ENCODE measurements at places on chromosomes 3 and 15.

- DNase-seq: no peak
Observed at GRCh38 chr3:99071096-99071495, 169.6 kb upstream of the DCBLD2 start.

DNA sequence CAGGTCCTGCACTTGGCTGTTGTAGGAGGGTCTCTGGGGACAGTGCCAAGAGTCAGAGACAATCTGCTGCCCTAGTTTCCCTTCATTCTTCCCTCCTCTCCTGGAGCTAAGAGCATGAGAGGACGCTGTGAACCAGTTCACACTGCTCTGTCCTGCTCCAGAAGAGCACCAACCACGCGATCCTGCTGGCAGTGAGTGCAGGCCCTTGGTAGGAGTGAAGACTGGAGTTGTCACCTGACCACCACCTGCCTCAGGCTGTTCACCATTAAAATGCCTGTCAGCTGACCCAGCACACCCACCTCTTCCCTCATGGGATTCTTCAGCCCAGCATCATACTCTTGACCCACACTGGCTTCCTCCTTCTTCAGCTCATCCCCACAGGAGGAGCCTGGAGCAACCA lies 2.9 kb downstream of the TM6SF1 start:
- no peak for DNase-seq

DNA sequence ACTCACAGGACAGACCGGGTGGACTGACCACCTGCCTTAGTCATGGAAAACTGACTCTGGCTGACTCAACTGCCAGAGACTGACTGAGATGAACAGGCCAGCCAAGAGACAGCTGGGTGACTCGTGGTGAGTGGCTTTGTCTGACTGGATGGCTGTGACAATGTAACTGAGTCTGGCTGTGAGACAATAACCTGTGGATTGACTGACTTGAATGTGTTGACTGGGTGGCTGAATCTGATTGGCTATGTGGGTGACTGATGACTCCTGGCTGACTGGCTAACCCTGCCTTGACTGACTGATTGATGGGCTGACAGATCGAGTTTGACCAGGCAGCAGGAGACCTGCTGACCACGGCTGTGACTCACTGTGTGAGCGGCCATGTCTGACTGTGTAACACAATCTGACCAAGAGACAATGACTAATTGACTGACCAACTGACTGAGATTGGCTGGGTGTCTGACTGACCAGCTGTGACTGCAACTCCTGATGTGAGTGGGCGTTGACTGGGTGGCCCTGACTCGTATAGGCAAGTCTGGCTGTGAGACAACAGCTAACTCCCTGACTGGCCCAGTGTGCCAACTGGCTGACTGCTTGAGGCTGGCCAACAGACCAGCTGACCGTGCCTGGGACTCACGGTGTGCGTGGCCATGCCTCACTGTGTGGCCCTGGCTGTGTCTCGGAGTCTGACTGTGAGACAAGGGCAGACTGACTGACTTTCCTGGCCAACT lies 509.1 kb downstream of the SHQ1 start:
- DNase-seq: no peak

DNA sequence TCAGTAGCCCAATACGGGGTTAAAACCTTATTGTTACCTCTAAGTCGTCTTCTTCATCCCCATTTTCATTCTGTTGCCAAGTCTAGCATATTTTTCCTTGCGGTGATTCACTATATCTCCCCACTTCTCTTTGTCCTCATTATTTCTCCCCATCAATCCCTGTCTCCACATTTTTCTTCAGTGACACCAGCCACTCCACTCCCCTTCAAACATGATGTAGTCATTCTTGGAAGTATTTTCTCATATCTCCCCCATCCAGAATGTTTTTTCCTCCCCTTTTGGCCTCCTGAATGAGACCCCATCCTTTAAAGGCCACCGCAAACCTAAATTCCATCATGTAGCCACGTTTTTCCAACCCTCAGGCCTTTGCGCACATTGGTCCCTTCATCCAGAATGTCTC lies 105.9 kb downstream of the TOP2B start:
- no peak for DNase-seq

DNA sequence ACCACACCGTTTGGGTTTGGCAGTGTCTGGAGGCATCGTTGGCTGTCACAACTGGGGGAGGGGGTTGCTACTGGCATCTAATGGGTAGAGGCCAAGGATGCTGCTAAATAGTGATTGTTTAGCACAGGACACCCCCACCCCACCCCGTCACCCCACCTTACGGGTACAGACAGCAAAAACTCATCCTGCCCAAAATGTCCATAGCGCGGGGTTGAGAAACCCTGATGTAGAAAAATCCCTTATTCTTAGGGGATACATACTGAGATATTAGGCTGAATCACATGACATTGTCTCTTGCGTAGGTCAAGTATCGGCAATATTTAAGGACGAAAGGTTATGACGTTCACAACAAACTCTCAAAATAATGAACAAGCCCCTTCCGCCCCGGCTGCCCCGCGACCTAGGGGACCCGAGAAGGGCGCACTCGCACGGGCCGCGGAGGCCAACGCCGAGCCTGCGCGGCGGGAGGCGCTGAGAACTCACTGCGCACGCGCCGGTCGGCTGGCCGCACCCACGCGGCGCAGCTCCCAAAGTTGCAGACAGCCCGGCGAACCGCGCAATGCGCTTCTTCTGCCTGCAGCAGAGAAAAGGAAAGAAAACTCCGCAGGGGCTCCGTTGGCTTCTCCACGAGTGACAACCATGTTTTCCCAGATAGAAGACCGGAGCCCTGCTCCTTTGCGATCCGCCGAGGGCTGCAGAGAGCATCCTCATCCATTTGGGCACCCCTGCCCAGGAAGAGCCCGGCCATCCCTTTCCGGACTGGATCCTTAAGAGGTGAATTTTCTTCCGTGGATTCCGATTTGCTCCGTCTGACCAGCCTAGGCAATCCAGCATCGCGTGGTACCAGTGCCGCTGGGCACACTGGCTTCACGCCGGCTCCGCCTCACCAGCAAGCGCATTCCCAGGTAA lies 136.8 kb upstream of the CCDC54 start:
- peak; percentile 44 for DNase-seq

- DNase-seq: no peak
Observed at GRCh38 chr3:46848271-46849044, 14.8 kb downstream of the MYL3 start.

DNA sequence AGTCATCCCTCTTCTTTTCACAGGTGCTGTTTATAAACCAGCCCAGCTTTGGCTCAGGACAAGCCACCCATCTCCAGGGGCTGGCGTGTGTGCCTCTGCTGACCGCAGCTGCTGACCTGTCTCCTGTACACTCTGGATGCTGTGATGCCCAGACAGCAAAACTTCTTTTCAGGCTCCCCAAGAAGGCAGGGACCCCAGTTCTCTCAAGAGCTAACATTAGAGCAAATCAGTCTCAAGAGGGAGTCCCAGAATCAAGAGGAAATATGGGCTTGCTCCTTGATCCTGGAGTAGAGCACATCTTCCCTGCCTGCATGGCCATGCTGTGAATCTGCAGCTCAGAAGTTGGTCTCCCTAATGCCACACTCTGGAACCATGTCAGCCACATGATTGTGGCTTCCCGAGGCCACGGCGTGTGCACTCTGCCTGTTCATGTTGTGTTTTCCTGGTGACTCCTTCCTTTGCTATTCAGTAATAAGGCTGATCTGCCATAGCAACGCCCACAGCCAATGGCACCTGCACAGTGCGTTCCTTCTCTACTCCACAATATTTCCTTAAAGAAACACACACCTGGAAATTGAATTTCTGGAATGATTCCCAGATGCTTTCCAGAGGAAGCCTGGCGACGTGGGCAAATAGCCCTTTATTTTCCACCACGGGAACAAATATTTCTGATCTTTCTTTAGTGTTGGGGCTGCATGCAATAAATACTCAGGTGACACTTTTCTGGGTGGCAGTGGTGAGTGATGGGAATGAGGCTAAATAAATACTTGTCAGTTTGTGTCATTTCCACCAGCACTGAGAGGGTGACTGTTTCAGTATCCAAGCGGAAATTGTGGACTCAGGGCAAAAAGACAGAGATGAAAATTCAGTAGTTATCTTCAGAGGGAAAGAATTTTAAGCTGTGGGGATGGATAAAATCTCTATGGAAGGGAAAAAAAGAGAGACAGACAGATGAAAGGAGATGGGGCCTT lies 21.9 kb upstream of the THSD4 start:
- no peak for DNase-seq

DNA sequence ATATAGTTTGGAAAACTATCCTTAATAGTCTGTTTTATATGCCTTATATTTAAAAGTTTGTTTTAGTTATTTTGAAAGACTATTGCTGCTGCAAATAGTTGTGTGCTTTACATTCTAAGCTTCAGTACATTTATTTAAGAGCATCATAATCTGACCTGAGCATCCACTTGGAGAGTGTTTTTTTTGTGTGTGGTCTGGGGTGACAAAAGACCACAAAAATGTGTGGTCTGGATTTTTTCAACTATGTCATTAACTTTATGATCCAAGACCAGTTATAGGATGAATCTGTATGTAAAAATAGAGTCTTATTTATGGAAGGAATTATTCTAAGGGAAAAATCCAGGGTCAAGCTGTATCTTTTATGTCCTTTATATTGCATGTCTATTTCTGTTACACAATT lies 77.4 kb downstream of the SLTM start:
- no peak for DNase-seq

DNA sequence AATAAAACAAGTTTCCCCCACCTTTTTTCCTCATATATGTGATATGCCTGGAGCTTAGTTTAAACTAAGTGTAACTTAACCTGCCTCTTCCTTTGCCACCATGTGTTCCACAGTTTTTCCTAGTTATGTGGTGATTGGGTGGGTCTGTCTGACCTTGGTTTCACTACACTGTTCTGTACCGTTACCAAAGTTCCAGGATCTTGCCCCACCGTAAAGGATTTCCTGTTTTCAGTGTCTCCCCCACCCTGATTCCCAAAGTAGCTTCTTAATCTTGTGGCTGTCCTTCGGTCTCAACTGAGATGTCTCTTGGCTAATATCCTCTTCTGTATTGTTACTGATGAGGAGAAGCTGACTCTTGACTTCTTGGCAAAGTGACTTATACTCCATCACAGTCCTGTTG lies 6.4 kb upstream of the MGA start:
- DNase-seq: no peak

GRCh38 chr3:132788301-132788671 lies 66.1 kb upstream of the NPHP3 start:
- DNase-seq: peak; percentile 64

DNA sequence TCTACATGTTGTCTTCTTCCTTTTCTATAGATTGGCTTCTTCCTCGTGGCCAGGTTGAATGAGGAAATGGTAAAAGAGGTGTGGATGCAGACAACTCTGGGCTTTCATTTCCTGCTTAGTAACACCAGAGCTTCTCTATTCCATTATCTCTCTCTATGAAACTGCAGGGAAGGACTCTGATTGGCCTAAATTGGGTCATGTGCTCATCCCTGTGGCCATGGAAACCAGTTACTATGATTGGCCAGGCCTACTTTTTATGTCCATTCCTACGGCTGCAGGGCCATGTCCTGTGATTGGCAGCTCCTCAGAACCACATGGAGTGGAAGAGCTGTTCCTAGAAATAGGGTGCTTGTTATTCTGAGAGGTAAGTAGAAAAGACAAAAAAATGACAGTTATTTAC lies 486.9 kb upstream of the ADAMTS9 start:
- DNase-seq: no peak

All from tibial nerve (tissue), 4 donors.